ENCODE measurements at places on chromosomes 3 and 15. TPM values are rescaled to one million over a fixed set of nuclear protein-coding genes. Genes with fewer than 3 reads are reported as not detected.

The PARP6 gene
- 138 TPM for polyA plus RNA-seq

The KLF13 gene
- polyA plus RNA-seq = 117 TPM

The TLR9 gene
- polyA plus RNA-seq = 1.9 TPM

The SMAD3 gene
- polyA plus RNA-seq = 55.9 TPM

The RPL39L gene
- polyA plus RNA-seq = 4.4 TPM

The ROBO2 gene
- polyA plus RNA-seq = not detected

The SATB1 gene
- polyA plus RNA-seq = 59.4 TPM

The DNAH12 gene
- polyA plus RNA-seq = 0.09 TPM

The TEX9 gene
- 2.9 TPM for polyA plus RNA-seq

The GABRB3 gene
- polyA plus RNA-seq = 0.07 TPM

The CKMT1B gene
- not detected for polyA plus RNA-seq

All from B cell (primary cell).